Activated CD4-positive, alpha-beta T cell treated with anti-CD3 and anti-CD28 coated beads, Interleukin-2, amount 50 U/mL, for 4 hours (primary cell): ENCODE measurements at places on chromosomes 12 and 14.

DNA sequence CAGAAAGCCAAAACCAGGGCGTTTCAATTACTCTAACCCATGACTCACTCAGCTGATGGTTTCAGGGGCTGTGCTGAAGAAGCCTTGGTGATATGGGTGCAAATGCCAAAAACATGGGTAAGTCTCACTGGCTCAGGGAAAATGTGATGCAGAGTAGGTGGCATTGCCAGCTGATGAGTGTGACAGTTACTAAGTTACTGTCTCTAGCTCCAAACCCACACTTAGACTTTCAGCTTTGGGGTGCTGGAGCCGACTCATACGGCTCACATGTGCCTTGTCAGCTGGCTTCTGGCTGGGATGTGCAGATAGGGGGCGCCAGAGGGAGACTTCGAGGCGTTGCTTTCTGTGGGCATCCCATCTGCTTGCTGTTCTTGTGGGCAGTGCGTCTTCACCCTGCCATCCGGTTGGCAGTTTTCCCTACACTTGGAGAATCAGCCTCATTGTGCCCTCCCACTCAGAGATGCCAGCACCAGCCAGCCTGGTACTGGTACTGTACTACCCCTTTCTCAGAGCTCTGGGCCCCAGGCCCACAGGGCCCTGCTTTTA is 11.1 kb upstream of the KRT7 start:
- DNase-seq: peak; percentile 50

DNA sequence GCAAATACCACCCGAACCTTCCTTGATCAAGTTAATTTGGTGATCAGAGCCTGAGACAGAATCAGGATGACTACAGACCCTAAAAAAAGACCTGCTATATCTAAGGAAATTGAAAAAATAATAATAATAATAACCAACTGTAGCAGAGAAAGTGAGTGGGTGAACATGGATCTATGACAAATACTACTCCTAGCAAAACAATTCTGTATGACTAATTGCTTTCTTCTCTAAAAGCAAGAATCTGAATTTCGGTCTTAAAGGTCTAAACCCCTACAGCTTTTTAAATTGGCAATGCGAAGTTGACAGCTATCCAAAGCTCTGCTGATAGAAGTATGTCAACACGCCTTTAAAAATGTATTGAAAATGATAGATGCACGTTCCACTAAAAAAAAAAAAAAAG is 102.2 kb downstream of the PRKAB1 start:
- DNase-seq: no peak

DNA sequence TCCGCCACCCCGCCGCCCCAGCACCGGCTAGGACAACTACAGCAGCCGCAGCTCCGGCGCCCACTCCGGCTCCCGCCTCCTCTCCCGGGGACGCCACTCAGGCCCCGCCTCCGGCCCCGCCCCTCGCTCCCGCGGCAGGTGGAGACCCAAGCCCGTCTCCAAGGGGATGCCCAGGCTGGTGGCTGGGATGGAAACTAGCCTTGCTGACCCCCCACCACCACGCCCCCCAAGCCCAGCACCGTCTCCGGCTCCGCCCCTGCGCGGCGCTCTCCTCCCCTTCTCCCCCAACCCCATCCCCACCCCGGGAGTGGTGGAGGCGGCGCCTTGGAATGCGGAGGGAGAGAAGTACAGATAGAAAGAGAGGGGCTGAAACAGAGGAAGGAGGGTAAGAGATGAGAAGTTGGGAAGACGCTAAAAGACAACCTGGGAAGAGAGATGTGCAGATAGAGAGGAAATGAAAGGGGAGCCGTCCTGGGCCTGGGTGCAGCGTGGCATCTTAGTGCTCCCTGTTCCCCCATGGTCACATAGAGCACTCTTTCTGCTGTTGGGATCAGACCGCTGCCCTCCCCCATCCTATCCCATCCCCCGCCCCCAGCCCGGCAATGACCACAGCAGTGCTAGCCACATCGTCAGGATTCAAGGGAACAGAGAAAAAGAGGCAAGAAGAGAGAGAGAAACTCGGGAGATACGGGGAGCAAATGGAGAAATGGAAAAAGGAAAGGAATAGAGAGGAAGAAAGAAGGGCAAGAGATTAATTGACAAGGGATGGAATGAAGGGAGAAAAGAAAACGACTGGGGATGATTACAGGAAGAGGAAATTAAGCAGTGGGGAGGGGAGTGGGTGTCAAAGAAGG is at the start of gene ITGA7:
ITGA7 (minus strand) TSS at position 64 of the 854 bp plus-strand sequence. CDS start 222 bp downstream, outside the sequence.
- peak; percentile 47 for DNase-seq

DNA sequence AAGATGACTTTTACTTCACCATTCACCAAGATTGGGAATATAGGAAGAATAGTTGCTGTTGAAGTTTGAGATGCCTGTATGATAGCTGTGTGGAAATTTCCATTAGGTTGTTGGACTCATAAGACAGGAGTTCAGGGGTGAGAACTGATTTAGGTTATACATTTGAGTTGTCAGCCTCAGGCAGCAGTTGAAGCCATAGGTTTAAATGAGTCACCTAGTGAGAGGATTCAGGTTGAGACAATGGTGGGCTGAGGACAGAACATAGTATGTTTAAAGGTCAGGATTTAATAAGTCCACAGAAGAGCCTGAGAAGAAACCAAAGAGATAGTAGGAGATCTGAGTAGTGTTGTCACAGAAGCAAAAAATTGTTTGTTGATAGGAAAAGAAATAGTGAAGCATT is 63.6 kb upstream of the MON2 start:
- no peak for DNase-seq

DNA sequence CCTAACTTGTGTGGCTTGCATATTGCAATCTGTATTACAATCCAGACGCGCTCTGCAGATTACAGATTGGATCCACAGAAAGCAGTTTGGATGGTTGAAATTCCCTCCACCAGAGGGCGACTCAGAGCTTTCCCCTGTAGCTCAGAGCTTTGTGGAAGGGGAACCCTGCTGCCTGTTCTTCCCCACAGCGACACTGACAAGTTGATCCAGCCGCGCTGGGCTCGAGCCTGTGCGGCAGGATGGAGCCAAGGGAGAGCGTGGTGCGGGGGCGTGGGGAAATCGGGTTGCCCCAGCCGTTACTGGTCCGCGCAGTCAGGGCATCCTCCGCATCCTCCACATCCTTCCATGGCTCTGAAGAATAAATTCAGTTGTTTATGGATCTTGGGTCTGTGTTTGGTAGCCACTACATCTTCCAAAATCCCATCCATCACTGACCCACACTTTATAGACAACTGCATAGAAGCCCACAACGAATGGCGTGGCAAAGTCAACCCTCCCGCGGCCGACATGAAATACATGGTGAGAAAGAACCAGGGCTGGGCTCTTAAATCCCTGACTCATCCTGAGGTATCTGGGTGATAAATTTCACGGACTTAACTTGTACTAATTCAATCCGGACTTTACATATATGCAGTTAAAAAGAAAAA is at the start of gene GLIPR1L1:
GLIPR1L1 (plus strand) TSS at position 287 of the 647 bp plus-strand sequence; CDS start at position 346, 59 bp downstream.
- DNase-seq: peak; percentile 83

GRCh38 chr12:56713345-56713744 is 11.8 kb downstream of the NACA start:
- DNase-seq: no peak

DNA sequence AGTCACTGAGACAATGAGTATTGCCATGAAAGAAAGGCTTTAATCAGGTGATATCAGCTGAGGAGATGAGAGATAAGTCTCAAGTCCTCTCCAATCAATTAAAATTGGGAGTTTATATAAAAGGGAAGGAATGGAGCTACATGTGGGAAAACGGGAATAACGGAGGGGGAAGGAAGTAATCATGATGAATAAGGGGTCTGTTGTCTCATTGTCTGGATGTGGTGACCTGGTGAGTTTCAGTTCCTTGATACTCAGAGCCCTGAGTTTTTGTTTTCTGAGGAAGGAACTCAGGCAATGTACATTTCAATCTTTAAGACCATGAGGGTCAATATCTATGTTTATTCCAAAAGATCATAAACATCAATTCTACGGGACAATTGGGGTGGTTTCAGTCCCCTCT is 198.8 kb downstream of the KITLG start:
- DNase-seq: no peak

- DNase-seq: no peak
Observed at GRCh38 chr14:87497301-87497700, 495.7 kb downstream of the GALC start.

DNA sequence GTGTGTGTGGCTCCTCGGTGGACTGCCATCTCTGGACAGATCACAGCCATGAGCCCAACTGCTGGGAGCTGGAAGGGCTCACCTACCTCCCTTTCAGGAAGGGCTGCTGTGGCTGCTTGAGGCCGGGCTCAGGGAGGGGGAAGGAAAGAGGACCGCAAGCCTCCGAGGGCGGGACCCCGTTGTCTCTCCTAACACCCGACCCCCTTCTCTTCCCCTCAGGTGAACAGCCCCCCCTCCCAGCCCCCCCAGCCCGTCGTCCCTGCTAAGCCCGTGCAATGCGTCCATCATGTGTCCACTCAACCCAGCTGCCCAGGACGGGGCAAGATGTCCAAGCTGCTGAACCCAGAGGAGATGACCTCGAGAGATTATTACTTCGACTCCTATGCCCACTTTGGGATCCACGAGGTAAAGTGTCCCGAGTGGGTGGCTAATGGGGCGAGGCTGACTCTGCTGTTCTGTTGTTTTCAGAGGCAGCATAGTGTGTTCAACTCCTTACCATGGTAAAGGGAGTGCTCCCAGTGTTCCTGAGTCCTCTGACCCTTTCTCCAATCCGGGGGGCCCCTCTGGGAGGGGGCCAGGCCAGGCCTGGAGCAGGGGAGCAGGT is 49.5 kb downstream of the PRMT8 start:
- no peak for DNase-seq

GRCh38 chr14:104396682-104397470 is 182.7 kb upstream of the C14orf180 start:
- no peak for DNase-seq

DNA sequence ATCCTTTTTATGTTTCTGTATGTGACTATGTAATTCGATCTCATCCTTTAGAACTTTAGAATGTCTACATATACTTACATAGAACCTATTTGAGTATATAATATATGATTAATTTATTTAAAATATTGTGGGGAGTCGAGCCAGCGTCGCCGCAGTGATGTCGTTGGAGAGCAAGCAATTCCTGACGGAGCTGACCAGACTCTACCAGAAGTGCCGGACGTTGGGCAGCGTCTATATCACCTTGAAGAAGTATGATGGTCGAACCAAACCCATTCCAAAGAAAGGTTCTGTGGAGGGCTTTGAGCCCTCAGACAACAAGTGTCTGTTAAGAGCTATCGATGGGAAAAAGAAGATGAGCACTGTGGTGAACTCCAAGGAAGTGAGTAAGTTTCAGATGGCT is 6.4 kb upstream of the CD27 start:
- DNase-seq: no peak

DNA sequence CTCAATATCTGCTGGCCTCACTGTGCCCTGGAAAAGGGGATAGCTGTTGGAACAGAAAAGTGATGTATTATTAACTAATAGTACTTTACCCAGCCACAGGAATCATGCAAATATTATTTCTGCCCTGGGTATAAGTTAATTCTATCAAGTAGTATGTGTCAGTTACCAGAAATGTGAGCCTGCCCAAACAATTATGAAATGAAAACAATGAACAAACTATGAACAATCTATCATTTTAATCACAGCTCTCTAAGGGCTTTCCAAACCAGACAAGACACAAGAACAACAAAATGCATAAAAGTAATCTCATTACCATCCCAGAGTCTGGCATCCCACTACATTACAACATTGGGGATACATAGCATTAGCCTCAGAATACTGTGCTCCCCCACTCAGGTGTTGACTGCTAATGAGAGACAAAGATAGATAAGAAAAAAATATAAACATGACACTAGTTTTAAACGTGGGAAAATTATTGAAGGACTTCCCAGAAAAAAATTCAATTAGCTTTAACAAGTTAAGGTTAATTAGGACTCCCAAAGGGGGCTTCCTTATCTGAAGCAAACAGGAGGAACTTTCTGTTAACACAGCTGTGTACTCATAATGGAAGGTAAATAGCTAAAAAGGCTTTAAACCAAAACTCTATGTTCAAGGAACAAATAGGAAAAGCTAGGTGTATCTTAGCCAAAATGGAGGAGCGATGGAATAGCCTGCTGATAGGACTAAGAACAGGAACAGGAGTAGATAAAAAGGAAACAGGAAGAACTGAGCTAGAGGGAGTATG is 3.3 kb downstream of the DCAF5 start:
- DNase-seq: no peak

- no peak for DNase-seq
Observed at GRCh38 chr12:81381951-81382350, 304.1 kb downstream of the ACSS3 start.

DNA sequence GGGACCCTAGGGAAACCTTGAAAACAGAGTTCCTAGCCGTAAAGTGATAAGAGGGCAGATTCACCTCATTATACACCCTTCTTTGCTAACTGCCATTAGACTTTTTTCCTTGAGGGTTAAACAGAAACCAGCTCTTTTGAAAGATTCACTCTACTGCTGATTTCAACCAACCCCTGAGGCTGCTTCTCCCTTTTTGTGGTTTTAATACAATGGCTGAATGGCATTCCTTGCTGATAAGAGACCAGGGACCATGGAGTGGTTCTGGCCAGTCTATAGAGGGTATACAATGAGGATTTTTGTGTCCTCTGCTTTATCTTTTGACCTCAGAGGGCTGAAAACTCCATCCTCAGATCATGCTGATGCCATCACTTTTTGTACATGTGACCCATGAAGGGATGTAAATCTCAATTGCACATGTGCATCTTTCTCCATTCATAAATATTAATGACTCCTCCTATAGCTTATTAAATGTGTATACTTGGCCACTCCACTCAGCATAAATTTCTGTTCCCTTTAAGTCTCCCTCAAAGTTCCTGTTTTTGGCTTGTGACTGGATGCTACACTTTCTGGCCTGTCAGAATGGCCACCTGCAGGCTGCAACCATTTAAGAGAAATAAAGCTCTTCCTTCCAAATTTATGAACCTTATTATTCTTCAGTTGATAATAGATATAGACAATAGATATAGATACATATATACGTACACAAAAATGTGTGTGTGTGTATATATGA is 233.8 kb upstream of the SEL1L start:
- DNase-seq: no peak

DNA sequence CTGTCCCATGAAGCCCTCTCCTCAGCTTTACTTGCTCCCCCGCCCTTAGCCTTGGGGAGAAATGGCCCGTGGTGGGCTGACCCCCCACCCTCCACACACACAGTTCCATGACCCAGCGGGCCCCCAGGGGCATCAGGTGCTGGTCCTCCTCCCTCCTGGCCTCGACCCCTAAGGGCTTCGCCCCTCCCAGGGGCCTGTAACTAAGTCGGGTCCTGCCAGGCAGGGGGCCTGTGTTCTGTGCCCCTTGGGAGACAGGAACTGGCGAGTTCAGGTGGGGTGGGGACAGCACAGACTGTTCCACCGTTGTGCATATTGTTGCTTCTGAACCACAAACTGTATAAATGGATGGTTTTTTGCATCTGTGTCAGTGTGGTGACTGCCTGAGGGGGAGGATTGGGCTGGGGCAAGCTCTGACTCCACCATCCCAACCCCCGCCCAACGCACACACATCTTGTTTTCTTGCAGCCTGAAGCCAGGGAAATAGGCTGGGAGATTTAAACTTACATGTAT is 8.8 kb downstream of the TAMALIN start:
- no peak for DNase-seq
